ENCODE measurements at places on chromosomes 6 and 20.

DNA sequence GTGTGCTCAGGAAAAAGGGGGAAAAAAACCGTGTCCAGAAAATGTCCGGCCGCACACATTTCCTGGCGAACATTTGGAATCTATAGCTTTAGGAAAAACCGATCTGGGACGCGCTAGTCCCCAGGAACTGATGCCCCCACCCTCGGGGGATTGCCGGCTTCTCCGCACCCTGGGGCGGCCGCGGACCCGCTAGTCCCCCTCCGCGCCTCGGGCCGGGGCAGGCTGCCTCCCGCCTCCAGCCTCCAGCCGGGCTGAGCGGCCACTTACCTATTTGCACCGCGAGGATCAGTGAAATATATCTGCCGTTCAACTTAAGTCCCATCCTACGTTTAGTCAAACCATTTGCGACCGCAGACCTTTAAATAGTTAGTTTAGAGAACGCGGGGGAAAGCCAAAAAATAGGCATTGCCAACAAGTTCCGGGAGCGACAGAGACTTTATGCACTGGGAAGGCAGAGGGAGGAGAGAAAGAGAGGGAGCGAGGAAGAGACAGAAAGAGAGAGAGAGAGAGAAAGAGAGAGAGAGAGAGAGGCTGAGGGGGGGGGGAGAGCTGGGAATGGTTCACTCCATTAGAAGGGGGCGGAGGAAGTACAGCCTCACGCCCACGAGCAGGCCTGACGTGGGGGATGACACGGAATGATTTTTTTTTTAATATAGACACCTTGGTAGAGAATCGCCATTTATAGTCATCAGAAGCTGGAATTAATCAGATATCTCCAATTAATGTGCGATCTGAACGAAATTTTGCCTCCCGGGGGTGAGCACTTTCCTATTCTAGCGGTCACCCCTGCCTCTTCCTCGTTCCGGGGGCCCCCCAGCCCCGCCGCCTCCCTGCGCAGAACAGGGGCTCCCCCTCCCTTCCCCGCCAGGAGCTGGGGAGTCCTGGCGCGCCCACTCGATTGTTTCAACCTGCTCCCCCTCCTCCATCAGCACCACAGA is at the start of gene NRN1:
Gene NRN1 (minus strand): TSS at position 498 of the 938 bp plus-strand sequence. CDS start 176 bp downstream, at position 322.
- no peak for DNase-seq

GRCh38 chr6:117501722-117502121 is 19.2 kb downstream of the DCBLD1 start:
- DNase-seq = no peak

GRCh38 chr6:153947808-153948447 is 91.1 kb upstream of the OPRM1 start:
- DNase-seq = peak; percentile 68

- no peak for DNase-seq
These were observed 13.3 kb downstream of the PLCG1 start for GRCh38 chr20:41150664-41151063.

GRCh38 chr20:19453410-19453809 is 241.0 kb downstream of the SLC24A3 start:
- DNase-seq = no peak

DNA sequence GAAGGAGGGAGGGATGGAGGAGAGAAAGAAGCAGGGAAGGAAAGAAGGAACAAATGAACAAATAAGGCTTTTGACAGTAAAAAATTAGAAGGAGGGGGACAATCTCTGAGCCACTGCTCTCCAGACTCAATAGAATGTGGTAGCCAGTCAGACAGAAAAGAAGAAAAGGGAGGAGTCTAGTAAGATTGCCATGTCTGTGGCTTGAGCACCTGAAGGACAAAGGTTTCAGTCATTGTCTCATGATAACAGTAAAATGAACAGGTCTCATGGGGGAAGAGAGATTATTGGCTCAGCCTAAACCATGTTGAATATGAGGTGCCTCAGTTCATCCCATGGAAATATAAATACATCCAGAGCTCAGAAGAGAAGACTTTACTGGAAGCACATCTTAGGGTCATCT is 14.0 kb upstream of the LOC128125822 start:
- no peak for DNase-seq

DNA sequence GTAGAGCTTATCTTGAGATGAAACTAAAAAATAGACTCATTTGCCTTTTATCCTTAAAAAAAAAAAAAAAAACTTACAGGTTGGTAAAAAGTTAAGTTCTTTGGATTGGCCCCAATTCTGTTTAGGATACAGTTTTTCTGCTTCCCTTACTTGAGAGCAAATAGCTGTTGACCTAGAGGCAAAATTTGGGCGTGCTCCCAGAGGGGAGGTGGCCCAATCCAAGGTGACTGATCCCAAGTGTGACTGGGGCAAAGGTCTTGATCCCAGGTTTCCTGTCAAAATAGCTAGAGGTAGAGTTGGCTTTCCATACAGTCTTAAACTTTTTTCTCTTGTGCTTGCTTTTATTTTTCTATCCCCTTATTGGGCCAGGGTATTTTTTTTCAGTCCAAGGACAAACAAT is 363.8 kb upstream of the AGPAT4 start:
- no peak for DNase-seq

- DNase-seq = no peak
These were observed 124.0 kb downstream of the ZFAND3 start for GRCh38 chr6:37943436-37944058.

DNA sequence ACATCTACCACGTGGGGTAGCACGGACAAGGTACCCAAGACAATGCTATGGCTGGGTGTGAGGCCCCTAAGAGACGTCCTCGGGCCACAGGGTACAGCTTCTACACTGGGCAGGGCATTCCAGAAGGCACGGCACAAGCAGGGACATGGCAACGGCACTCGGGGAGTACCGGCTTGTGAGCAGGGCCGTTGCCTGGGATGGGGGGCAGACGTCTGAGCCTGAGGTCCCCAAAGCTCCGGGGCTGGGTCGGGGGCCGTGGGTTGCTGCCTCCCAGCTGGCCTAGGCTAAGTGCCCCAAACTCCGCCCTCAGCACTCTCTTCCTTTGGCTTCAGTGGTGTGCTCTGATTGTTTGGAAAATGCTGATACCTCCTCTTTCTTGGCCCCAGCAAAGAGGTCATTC is 110.6 kb downstream of the SULF2 start:
- no peak for DNase-seq

- DNase-seq = no peak
These were observed 33.9 kb downstream of the PPARD start for GRCh38 chr6:35376281-35376680.

- DNase-seq = no peak
These were observed 377.0 kb downstream of the BMP2 start for GRCh38 chr20:7144464-7144863.

DNA sequence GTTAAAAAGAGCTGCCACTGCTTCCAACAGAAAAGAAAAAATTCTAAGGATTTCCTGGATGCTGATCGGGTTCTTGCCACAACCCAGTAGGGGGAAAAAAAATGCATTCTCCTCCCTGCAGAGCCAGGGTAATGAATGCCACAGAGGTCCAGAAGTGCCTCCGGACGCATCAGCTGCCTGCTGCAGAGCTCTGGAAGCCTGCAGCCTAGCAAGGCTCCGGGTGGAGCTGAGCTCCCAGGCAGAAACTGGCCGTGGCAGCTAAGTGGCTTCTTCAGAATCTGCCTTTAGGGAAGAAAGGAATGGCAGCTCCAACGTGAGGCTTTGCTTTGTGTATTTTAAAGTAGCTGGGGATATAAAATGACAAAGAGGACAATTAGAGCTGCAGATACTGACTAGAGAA is 155.0 kb downstream of the CFAP61 start:
- peak; percentile 78 for DNase-seq

GRCh38 chr6:148109732-148110131 is 232.9 kb upstream of the SASH1 start:
- no peak for DNase-seq

- no peak for DNase-seq
These were observed 318.9 kb upstream of the PLCB4 start for GRCh38 chr20:8749986-8750385.

- DNase-seq = peak; percentile 88
These were observed at the start of gene CPXM1 for GRCh38 chr20:2800521-2801285. TSS of gene CPXM1 (minus strand) at chr20:2800627. CDS start at chr20:2800572, 55 bp downstream.

DNA sequence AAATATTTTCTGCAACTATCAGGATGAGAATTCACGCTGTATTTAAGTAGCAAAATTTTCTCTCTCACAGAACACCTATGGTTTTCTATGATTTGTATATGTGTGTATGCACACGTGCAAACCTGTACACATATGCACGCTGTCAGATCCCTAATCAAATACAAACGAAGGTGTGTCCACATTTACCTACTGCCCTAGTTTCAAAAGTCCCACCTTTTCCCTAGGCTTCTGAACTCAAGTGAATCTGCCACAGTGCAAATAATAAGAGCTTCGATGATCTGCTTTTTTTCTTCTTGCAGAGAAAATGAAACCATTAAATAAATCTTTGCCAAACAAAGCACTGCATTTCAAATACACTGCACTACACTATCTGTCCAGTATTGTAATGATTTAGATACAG is 6.5 kb downstream of the HIVEP2 start:
- DNase-seq = no peak

DNA sequence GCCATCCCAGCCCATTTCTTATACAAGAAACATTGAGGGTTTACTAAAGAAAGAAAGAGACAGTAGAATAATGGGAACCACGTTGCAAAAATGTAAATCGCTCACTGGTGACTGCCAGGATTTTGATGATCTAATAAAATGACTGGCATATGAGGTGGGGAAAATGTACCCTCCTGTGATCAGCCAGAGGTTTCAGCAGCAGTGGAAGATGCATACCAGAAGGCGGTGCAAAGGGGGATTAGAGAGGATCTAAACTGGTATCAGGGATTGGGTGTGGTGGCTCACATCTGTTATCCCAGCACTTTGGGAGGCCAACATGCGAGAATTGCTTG is 60.8 kb upstream of the DDR1 start:
- DNase-seq = no peak
